ENCODE measurements at places on chromosomes 12 and 14.

DNA sequence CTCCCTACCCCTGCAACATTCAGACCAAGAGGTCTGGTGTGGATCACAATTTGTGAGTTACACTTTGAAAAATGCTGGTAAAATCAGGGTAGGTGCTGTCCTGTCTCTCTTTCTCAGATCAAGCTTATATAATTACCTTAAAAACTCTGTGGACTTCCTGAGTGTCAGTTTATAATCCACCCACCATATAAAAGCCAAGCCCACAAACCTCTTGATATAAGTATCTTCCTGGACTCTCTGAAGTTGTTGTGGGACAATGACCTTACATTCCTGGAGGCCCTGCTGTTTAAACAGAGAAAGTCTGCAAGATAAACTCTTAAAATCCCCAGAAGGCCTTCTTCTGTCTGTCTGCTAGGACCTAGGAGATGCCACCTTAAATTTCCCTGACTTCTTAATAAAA lies 11.4 kb upstream of the KTN1 start:
- no peak for DNase-seq

DNA sequence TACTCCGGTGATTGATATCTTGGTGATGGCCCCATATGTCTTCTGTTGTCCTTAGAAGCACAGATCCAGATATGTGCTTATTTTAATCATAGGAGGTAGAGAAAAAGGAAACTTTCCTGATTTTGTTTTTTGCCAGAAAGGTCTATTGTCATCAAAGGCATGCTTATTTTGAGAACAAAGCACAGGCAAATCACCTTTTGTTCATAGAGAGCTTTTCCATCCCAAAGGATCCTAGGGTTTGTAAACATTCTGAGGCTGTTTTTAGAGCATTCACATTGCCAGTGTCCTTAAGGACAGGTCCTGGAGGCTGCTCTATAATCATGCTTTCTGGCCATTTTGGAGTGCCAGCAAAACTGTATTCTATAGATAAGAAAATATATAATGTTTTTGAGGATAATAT lies 148.5 kb upstream of the SEL1L start:
- DNase-seq = no peak

GRCh38 chr14:22255017-22255950 lies 333.7 kb downstream of the DAD1 start:
- DNase-seq = no peak

- no peak for DNase-seq
Observed at GRCh38 chr12:54144738-54145137, 44.0 kb downstream of the SMUG1 start.

GRCh38 chr14:74954232-74954946 lies 1.0 kb downstream of the PGF start:
- peak; percentile 73 for DNase-seq

DNA sequence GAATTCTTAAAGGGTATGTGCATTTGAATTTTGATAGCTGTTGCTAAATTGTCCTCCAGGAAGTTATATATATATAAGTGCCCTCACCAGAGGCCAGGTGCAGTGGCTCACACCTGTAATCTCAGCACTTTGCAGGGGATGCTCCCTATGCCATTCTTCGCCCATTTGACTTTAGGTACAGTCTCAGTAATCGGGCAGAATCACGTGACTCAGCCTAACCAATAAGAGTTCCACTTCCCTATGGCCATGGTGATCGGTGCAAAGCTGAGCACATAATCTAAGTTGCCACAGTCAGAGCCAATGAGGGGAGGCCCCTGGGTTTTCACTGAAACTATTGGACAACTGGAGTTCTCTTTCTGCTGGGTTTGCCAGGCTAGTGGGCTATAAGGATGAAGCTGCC lies 274.6 kb upstream of the TBX3 start:
- DNase-seq = no peak

- DNase-seq = no peak
Observed at GRCh38 chr12:115404761-115405470, 720.9 kb upstream of the TBX3 start.

GRCh38 chr14:78674820-78675219 lies 504.6 kb downstream of the NRXN3 start:
- no peak for DNase-seq

DNA sequence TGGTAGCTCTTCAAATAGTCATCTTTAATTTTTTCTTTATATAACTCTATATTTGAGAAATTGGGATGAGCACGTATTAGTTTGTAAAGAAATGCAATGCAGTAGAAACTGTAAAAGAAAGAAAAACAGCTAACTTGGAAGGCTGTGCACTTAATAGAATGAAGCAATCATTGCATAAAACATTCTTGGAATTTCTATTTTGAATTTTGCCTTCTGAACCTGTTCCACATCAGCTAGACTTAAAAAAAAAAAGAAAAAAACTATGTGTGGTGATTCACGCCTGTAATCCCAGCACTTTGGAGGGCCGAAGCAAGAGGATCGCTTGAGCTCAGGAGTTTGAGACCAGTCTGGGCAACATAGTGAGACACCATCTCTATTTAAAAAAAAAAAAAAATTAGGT lies 29.4 kb downstream of the SCN8A start:
- no peak for DNase-seq

- no peak for DNase-seq
Observed at GRCh38 chr12:93183940-93184671, 193.6 kb upstream of the NUDT4 start.

DNA sequence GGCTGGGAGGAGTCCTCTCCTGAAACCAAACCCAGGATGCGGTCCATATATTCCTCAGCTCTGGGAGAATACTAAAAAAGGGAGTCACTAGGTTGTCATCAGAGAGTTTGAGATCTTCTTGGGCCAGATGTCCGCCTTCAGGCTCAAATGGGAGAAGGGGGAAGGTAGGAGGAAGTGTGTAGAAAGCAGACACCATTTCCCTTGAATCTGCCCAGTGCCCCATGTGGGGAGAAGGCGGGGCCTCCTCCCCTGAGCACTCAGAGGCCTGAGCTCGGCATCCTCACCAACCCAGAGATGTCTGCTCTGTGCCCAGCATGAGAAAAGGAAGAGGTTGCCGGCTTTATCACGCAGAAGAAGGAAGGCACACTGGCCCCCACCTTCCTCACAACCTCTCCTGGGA lies 37.3 kb downstream of the LTBP2 start:
- DNase-seq = no peak

DNA sequence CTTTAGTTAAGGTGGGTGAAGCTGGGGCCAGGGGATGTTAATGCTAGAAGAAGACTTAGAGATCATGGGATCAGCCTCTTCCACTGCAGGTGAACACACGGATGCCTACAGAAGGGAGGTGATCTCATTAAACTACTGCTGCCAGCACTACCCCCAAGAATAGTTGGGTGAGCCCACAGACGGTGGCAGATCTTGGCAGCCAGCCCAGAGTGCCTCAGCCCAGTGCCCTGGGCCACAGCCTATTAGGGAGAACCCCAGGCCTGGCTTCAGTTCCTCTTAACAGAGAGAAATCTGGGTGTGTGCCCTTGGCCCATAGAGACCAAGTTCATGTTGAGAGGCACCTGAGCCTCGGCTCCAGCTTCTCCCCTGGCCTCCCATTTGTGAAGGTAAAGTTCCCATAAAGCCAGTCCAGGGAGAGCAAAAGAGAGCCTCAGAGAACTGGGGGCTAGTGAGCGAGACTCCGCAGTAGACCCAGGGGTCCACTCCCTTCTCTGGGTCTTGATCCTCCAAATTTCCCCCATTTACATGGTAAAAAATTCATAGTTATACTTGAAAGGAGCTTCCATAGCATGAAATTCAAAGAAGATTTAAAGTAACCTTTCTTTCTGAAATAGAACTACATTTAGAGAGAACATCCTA lies 125.0 kb upstream of the CCND2 start:
- no peak for DNase-seq

- no peak for DNase-seq
Observed at GRCh38 chr14:101188571-101188915, 285.0 kb upstream of the RTL1 start.

DNA sequence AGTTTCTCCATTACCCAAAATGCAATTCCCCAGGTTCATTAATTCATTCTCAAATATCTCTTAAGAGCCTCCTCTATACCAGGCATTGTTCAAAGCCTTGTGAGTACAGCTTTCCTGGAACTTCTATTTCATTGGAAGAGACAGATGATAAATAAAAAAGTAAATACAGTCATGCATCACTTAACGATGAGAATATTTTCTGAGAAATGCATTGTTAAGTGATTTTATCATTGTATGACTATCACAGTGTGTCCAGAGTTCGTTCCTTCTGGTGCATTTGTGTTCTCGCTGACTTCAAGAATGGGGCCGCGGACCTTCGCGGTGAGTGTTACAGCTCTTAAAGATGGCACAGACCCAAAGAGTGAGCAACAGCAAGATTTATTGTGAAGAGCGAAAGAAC lies 66.0 kb downstream of the ANO4 start:
- no peak for DNase-seq

- no peak for DNase-seq
Observed at GRCh38 chr14:99633141-99633540, 11.8 kb upstream of the HHIPL1 start.

DNA sequence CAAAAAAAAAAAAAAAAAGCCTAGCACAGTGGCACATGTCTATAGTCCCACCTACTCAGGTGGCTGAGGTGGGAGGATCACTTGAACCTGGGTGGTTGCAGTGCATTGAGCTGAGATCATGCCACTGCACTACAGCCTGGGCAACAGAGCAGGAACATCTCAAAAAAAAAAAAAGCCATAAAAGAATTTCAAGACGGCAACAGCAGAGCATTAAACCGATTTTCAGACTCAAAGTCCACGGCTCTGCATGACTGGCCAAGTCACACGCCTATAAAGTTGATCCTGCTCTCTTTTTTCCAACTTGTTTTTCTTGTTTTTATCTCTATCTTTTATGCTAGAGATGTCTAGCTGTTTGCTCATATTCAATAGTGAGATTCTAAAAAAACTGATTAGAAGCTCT lies 45.3 kb downstream of the FBXO34 start:
- DNase-seq = no peak

Data from renal cortex interstitium (tissue), 15 donors.